ENCODE measurements at places on chromosomes 7 and 10.

DNA sequence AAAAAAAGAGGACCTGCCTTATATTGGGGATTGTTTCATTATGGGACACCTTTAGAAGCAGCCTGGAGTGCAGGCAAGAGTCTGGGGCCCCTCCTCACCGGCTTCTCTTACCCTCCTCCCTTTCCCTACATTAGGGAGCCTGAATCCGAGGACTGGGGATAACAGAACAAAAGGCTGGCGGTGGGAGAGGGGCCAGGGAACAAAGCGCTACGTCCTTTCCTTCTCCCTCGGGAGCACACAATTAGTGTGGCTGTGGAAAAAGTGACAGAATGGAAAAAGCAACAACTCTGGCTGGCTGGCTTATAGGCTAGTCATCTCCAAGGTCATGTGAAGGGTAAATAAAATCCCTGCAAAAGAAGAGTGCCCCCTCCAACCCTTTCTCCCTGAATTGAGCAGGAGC, 74.7 kb downstream of the LSM5 start:
- no peak for DNase-seq

DNA sequence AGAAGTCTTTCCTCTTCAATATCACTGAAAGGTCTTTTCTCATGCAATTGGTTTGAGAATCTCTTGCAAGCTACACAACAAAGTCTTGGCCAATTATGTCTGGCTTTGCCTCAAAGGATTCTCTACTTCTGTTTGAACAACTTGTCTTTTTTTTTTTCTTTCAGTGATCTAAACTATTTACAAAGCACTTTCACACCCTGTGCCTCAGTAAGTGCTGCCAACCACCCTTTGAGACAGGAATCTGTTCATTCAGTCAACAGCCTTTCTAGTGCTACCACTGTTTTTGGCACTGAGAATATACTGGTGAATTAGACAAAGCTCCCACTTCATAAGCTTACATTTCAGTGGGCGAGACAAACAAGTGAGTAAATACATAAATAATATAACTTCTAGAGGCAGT, 26.9 kb upstream of the SDK1 start:
- no peak for DNase-seq

DNA sequence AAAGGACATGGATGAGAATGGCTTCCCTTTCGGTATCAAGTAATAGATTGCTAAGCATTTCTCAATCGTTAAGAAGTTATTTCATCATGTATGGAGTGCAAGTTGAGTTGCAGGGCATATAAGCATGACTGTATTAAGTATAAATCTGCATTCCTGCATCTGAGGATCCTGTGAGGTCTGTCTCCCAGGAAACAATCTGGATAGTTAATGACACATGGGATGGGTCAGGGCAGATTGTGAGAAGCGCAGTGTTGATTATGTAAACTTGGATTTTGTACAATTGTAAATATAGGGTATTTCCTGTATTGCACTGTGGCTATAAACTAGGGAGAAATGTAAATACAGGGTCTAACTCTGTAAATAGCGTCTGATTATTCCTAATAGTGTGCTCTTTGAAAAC, 102.6 kb downstream of the PLXDC2 start:
- no peak for DNase-seq

- no peak for DNase-seq
Measured at GRCh38 chr7:8128449-8129317, 133.3 kb downstream of the ICA1 start.

GRCh38 chr10:84715911-84716310, 387.5 kb downstream of the CCSER2 start:
- no peak for DNase-seq

DNA sequence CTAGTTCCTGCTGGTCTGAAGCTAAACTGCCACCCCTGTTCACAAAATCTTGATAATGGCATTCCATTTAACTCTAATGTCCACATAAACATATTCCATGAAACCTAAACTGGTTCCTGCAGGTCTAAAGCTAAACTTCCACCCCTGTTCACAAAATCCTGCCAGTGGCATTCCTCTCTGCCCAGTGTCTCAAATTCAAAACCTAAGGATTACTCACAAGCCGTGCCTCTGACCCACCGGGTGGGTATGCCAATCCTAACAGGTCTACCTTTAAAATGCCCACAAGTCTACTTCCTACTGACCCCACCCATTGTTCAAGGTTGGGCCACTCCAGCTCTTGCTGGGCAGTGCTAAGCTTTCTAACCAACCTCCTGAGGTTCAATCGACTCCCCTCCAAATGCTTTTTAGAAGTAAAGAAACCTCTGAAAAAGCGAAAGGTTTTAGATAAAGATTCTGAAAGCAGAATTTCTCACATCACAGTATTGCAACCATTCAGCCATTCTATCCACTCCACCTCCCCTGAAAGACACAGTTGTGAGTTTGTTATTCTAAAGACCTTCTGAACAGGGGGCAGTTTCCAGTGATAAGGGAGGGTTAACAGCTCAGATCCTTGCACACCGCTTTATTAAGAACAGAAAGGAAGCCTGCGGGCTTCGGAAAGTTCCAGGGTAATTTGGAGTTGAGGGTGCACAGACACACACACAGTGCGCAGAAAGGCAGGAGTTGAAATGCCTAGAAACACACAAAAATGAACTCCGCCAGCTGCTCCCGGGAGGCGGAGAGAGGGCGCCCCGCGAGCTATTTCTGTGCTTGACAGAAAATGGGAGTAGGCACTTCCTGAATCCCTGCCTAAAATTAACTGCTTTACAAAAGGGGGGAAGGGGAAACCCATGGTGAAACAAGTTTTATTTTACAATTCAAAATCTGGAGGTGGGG, 87.7 kb downstream of the TNS3 start:
- DNase-seq: no peak

GRCh38 chr7:149248777-149249176, 9.3 kb downstream of the ZNF212 start:
- DNase-seq: no peak

DNA sequence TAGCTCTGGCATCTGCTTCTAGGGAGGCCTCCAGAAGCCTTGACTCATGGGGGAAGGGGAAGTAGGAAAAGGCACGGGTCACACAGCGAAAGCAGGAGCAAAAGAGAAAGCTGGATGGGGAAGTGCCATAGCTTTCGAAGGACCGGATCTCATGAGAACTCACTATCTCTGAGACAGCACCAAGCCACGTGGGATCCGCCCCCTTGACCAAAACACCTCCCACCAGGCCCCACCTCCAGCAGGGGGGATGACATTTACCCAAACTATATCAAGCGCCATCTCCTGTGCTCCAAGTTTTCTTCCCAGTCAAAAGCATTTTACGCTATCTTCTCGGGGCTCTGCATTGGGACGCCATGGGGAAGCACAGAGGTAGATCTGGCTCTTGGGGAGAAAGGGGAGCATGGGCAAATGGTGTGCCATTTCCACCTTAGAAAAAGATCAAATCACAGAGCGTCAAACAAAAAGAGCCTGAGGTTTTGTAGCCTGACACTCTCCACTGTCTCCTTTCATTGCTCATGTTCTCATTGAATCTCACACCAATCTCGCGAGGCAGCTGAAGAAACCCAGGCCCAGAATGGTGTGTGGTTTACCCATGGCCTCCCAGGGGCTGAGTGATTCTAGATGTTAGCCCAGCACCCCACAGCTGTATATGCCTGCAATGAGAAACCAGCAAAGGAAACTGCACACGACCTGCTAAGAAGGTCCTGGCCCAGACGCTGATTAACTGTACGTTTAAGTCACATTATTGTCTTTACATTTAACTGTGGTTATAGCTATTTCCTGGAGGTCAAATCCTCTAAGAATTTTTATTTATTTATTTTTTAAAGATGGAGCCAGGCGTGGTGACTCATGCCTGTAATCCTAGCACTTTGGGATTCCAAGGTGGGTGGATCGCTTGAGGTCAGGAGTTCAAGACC, 8.1 kb upstream of the OLAH start:
- no peak for DNase-seq

DNA sequence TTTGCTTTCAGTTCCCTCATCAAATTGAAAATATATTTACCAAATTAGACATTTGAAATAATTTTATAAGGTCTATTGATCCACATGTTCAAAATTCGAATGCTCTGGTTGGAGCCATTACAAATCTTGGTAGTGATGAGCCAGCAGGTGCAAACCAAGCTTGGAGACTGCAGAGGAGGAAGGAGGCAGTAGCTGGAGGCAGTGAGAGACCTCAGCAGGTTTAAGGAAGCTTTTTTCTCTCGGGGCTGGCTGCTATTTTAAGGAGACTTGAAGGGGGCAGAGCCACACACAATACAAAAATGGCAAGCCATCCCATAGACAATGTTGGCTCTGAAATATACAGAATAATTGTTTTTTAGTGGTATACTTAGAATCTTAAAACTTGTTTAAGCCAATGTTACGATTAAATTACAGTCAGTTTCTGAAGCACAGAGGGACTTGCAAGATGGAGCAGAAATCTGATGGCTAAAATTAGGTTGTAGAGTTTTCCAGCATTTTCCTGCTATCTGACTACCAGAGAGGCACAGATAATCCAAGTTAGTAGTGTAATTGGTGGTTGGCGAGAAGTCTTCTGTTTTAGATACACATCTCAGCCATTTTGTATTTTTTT, 185.8 kb downstream of the SNX10 start:
- DNase-seq: no peak
